ENCODE measurements at places on chromosomes 4 and X. TPM values are rescaled to one million over a fixed set of nuclear protein-coding genes. Genes with fewer than 3 reads are reported as not detected.

The ABLIM2 gene
- total RNA-seq: 0.27 TPM

The PPEF2 gene
- total RNA-seq: not detected

The SUPT20HL2 gene
- total RNA-seq: not detected

The MAML3 gene
- total RNA-seq: 9.2 TPM

The CRLF2 gene
- total RNA-seq: not detected

The PAGE2 gene
- not detected for total RNA-seq

The MAGEA9B gene
- not detected for total RNA-seq

The NXF3 gene
- not detected for total RNA-seq

The GDPD2 gene
- total RNA-seq: not detected

The RASSF6 gene
- not detected for total RNA-seq

The PAK3 gene
- total RNA-seq: 0.94 TPM

The ATP8A1 gene
- 27.2 TPM for total RNA-seq

The REPS2 gene
- total RNA-seq: 1.7 TPM

The NPNT gene
- total RNA-seq: under 0.01 TPM

The HS3ST1 gene
- 0.56 TPM for total RNA-seq

The TXK gene
- 0.75 TPM for total RNA-seq

The ARAP2 gene
- total RNA-seq: 0.27 TPM

The SPANXD gene
- not detected for total RNA-seq

The NPY1R gene
- 0.09 TPM for total RNA-seq

The TMEM131L gene
- 15.4 TPM for total RNA-seq

The RASL11B gene
- total RNA-seq: not detected

The RAB40A gene
- not detected for total RNA-seq

The LGI2 gene
- total RNA-seq: under 0.01 TPM

The SOWAHD gene
- total RNA-seq: not detected

The HERC6 gene
- total RNA-seq: 2.9 TPM

The ZGRF1 gene
- total RNA-seq: 7.4 TPM

The BANK1 gene
- under 0.01 TPM for total RNA-seq

The SLC10A6 gene
- total RNA-seq: under 0.01 TPM

The SH3D19 gene
- total RNA-seq: 29.5 TPM

The WDFY3 gene
- 72.4 TPM for total RNA-seq

The CT83 gene
- not detected for total RNA-seq

The TMSB15C gene
- 3.6 TPM for total RNA-seq

The SLBP gene
- 50.0 TPM for total RNA-seq

The SSX2 gene
- not detected for total RNA-seq

The TRIM75 gene
- total RNA-seq: not detected

The VCX3B gene
- not detected for total RNA-seq

The FABP2 gene
- not detected for total RNA-seq

The CXCL8 gene
- total RNA-seq: 130 TPM

The FAM9C gene
- total RNA-seq: not detected

The SULT1B1 gene
- total RNA-seq: 55.9 TPM

The KLKB1 gene
- not detected for total RNA-seq

The SMIM43 gene
- total RNA-seq: 0.27 TPM

The XAGE2 gene
- total RNA-seq: not detected

The TAF7L gene
- 0.09 TPM for total RNA-seq

The GK gene
- total RNA-seq: 1.5 TPM

The NKRF gene
- total RNA-seq: 6.3 TPM

The MAGEA10 gene
- total RNA-seq: not detected

The PABPC1L2A gene
- total RNA-seq: not detected

The MFSD8 gene
- 13.8 TPM for total RNA-seq

The SLC10A7 gene
- total RNA-seq: 5.8 TPM

The SOD3 gene
- total RNA-seq: not detected

The CLCN4 gene
- 7.4 TPM for total RNA-seq

The GAB3 gene
- total RNA-seq: 5.2 TPM

The LRIT3 gene
- 0.09 TPM for total RNA-seq

The TMPRSS11A gene
- total RNA-seq: not detected

The CSN3 gene
- total RNA-seq: not detected

The CT45A2 gene
- total RNA-seq: not detected

The TIMM8A gene
- 4.0 TPM for total RNA-seq

Data from endothelial cell of coronary artery (primary cell).